ENCODE measurements at places on chromosomes 6 and 20.
A peak's percentile ranks its signal among the peaks of the same experiment; 100 is the strongest.

GRCh38 chr6:14705841-14706377, 540.0 kb upstream of the JARID2 start:
- DNase-seq: no peak

- peak; percentile 77 for DNase-seq
These were observed 5.1 kb downstream of the DEF6 start for GRCh38 chr6:35302604-35303241.

- DNase-seq: no peak
These were observed 1.5 kb downstream of the NELFCD start for GRCh38 chr20:58982406-58983114.

- no peak for DNase-seq
These were observed 313.7 kb upstream of the SUPT3H start for GRCh38 chr6:45691426-45691825.

DNA sequence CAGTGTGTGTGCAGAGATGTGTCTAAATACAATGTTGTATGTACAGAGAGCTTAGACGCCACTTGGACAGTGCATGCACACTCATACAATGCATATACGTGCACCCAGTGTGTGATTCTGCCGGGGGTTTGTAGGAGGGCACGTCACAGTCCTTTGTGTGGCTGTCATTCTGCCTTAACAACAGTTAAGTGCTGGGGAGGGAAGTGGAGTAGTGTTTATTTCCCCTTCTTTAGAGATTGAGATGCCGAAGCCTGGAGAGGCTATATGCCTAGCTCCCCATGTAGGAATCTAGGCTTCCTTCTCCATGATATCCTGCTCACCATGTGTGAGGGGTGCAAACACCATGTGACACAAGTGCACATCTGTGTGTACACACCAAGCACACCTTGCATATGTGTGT, 38.2 kb downstream of the MDFI start:
- DNase-seq: no peak

DNA sequence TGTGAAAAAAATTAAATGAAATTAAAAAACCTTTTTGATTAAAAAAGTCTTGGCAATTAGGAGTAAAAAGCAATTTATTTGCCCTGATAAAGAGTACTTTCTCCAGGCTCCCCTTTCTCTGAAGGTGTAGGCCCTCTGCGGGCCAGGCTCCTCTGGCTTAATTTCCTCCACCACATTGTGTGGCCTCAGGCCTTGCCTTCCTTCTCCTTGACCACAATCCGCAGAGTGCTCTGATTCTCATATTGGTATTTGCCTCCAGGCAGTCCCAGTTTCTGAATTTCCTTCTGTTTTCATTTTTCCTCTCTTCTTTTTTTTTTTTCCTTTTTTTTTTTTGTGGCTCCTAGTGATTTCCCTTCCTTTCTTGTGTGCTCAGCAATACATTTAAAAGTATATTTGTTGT, 96.4 kb downstream of the AIG1 start:
- DNase-seq: no peak

DNA sequence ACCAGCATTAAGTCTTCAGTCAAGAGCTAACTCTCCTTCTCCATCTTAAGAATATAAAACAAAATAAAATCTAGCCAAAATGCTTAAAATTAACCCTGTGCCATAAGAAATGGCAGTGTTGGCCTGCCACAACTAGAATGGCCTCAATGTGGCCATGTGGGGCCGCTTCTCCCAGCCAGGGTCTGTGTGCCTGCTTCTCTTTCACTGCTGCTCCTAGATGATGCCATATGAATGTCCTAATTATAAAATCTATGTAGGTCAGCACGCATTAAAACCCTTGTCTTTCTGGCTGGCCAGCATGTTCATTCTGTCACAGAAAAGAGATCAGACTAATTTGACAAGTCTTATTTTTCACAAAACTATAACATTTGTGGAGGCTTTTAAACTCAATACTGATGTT, 102.6 kb downstream of the C6orf118 start:
- DNase-seq: no peak

DNA sequence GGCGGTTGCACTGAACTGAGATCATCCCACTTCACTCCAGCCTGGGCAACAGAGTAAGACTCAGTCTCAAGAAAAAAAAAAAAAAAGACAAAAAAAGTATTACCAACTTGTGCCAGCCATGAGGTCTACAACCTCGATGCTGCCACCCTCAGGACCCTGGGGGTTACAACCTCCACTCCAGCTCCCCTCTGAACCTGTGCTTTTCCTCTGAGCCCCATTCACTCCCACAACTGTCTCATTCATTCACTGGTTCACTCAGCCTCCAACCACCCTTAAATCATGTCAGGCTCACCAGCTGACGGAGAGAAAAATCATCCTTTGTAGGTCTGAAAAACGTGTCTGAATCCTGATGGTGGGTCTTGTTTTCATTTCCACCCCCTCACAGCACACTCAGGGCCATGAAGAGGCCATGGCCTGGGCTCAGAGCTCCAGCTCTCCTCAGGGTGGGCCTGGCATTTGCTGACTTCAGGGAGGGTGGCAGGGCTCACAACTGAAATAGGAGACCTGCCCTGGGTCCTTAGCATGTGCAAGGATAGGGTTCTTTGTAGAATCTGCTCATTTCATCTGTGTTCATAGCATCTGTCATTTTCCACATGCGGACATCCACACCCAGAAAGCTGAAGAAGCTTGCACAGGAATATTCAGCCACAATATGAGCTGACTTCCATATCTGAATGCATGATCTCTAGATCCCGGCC, 1.9 kb upstream of the ULBP1 start:
- DNase-seq: no peak

DNA sequence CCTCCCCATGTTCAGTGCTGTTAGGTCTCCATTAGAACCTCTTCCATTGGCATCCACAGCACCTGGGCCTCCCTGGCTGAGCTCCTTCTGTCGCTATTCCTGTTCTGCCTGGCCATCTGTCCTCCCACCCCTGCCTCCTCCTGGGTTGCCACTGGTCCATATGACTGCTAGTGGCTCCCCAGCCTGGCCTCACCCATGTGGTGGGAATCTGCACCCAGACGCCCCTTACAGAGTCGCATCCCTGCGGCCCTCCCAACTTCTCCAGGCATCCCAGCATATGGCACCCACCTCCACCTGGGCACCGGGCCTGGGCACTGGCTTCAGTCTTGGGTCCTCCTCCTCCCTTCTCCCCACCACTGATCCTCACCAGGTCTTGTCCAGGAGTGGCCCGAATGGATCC, 7.7 kb downstream of the CDC25B start:
- DNase-seq: no peak

DNA sequence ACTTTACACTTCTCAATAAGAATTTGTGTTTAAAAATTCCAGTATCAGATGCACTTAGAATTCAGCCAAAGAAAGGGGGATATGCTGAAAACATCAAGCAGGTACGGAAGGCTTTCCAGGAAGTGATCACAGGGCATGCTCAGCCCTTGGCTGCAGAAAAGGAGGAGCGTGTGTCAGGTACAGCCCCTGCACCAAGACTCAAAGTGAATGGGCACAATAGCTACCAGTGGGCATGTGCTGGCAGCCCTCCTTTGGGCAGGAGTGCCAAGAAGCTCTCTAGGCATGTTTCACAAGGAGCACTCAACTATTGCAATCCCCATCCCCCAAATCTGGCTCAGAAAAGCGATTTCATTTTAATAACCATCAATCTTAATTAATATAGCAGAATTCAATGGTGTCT, 298.8 kb downstream of the GMDS start:
- no peak for DNase-seq

GRCh38 chr20:63947638-63948456, 8.4 kb downstream of the UCKL1 start:
- DNase-seq: no peak

DNA sequence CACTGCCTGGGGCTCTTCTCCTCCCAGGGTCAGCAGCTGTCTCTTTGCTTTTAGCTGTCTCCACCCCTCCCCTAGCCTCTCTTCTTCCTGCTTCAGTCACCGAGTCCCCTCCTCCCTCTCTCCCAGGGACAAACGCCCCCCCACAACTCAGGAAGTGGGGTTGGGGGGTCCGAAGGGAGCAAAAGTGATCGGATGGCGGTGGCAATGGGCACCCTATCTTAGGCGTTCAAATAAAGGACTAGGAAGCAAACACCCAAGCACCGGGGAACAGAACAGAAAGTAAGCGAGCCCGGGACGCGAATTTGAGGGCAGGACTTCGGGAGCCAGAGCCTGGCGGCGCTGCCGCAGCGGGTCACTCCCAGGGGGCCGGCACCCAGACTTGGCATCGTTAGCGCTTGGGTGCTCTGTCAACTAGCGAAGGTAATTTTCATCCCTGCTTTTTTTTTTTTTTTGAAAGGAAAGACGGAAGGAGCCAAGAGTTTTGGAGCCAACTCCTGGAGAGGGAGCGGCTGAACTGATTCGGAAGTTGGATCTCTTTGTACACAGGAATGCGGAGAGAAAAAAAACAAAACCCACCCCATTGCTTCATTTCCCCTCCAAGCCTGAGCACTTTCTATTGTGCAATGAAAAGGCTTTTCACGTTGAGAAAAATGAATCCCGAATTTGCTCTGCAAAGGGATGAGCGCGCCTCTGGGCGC, 815 bp upstream of the ITPR3 start:
- DNase-seq: no peak

GRCh38 chr6:140321891-140322290, 947.4 kb upstream of the CITED2 start:
- DNase-seq: no peak

DNA sequence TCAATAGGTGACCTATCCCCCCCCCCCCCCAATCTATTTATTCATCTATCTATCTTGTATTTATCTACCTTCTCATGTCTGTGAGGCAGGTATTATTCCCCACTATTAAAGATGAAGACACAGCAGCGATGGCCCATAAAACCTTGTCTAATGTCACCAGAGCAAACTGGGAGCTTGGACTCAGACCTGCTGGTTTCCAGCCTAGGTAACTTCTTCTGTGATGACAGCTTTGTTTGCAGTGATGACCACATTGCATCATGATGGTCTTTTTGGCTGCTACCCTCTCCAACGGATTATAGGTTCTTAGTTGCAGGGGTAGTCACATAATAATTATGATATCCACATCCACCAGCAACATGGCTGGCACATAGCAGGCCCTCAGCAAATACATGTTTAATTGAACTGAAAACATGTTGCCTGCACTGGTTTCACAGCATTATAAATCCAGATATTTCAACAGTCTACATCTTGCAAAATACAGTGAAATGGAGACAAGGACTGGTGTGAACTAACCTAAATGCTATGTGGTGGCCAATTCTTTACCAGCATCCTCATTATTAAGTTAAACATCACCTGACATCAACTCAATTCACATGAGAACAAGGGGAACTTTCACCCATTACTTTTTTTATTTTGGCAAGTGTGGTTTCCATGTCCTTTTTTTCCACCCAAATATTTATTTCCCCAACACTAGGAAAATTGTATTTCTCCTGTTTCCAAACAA, 712.5 kb upstream of the NRSN1 start:
- no peak for DNase-seq

- no peak for DNase-seq
These were observed 34.3 kb downstream of the KCNQ2 start for GRCh38 chr20:63438121-63438520.

GRCh38 chr6:3759646-3760232, 8.2 kb upstream of the PXDC1 start:
- no peak for DNase-seq

DNA sequence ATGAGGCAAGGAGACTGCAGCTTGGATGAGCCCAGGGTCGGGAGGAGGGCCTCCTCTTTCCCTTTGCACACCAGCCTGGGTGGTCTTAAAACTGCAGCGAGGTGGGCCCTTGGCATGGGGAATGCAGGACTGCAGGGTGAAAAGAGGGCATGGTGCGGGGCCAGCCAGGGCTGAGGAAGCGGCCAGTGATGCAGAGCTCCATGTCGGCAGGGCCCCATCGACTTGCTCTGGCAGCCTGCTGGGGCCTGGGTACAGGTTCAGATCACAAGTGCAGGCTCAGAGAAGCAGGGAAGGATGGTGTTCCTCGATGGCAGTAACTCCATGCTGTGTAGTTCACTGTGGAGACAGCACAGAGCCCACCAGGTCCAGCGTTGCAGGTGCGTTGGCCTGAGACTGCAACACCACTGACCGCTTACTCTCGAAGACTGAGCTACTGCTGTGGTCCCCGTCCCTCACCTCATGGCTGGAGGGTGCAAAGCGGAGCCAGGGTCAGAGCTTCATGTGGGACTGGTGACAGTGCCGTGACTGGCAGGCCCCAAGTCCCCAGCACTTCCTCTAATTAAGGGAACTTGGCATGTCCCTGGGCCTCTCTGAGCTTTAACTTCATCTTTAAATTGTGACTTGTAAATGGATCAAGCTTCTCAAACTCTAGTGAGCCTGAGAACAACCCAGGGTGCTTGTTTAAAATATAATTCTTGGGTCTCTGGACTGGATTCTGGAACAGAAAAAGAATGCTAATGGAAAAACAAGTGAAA, 223.2 kb downstream of the SYNDIG1 start:
- no peak for DNase-seq

- DNase-seq: no peak
These were observed 98.1 kb downstream of the HIVEP2 start for GRCh38 chr6:142846883-142847287.

DNA sequence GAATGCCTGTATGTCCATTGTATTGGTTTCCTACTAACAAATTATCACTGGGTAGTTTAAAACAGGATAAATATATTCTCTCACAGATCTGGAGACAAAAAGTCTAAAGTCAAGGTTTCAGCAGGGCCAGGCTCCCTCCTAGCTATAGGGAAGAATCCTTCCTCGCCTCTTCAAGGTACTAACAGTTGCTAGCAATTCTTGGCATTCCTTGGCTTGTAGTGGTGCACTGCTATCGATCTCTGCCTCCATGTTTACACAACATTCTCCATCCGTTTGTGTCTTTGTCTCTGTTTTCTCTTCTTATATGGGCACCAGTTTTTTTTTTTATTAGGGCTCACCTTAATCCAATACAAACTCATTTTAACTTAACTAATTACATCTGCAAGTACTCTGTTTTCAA, 48.9 kb downstream of the OR2B6 start:
- DNase-seq: no peak

- DNase-seq: no peak
These were observed 241.8 kb upstream of the FOXQ1 start for GRCh38 chr6:1070085-1070521.

- DNase-seq: no peak
These were observed 165.4 kb downstream of the NFATC2 start for GRCh38 chr20:51377132-51377531.

Measured in activated naive CD4-positive, alpha-beta T cell (primary cell).